Stimulated activated CD8-positive, alpha-beta memory T cell treated with anti-CD3 and anti-CD28 coated beads, Interleukin-4, amount 100 ng/mL, for 24 hours (primary cell): ENCODE measurements at places on chromosomes 2 and 18.

GRCh38 chr2:133627741-133628140 lies 59.5 kb upstream of the NCKAP5 start:
- DNase-seq: no peak

GRCh38 chr2:88024509-88024908 lies 8.2 kb upstream of the RNU2-63P start:
- DNase-seq: no peak

- DNase-seq: no peak
Measured at GRCh38 chr2:53130441-53130943, 637.1 kb upstream of the CHAC2 start.

- DNase-seq: no peak
Measured at GRCh38 chr2:36446294-36446693, 90.7 kb downstream of the CRIM1 start.

DNA sequence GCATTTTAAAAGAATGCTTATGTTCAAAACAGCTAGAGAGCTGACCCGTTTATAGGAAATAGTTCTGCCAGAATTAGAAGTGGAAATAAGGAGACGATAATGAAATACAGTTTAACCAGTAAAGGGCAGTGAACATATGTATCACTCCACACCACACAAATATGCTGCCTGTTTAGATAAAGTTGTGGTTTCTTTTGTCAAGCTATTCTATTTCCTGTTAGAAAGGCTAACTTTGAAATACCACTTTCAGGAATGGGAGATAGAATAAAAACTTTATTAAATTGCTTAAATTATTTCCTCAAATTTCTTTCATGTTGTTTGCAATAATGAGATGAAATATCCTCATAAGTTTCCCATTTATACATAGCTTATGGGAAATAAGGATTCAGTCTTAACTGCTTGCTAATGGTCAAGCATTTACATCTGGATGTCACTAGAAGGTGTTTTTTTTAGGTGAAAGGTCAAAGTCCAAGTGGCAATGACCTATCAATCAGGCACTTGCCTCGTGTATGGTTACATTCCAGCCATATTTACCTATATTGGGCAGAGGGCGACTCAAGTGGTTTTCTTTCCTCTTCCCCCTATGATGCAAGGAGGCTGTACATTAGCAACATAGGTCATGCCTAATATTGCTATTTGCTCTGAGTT lies 148.9 kb downstream of the ZEB2 start:
- no peak for DNase-seq

DNA sequence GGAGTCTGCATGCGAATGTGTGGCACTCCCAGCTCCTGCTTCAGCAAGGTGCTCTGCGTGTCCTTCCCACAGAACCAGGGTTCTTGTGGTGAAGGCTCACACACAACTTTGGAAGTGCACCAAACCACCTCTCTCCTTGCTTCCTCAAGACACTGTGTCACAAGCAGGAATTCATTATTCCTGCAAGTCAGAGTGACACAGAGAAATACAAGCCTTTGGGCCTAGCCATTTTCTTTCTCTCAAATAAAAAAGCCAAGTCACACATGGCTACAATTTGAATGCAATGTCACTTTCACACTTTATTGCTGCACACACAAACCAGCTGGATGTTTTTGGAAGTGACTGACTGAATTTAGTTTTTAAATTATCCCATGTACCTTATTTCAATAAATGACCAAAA lies 30.1 kb upstream of the THOC1 start:
- DNase-seq: no peak
